NCI-H1105 (cell line): ENCODE measurements at places on chromosomes 16 and 17.
A peak's percentile ranks its signal among the peaks of the same experiment; 100 is the strongest.

- DNase-seq, result no peak
These were observed 3.7 kb upstream of the RAB40C start for GRCh38 chr16:586047-586644.

- DNase-seq, result no peak
These were observed 1.7 kb downstream of the ABAT start for GRCh38 chr16:8676160-8676547.

- DNase-seq, result peak; percentile 70
These were observed 16.6 kb downstream of the COPRS start for GRCh38 chr17:31842195-31843069.

- no peak for DNase-seq
These were observed 16.4 kb downstream of the CLEC19A start for GRCh38 chr16:19301931-19302330.

DNA sequence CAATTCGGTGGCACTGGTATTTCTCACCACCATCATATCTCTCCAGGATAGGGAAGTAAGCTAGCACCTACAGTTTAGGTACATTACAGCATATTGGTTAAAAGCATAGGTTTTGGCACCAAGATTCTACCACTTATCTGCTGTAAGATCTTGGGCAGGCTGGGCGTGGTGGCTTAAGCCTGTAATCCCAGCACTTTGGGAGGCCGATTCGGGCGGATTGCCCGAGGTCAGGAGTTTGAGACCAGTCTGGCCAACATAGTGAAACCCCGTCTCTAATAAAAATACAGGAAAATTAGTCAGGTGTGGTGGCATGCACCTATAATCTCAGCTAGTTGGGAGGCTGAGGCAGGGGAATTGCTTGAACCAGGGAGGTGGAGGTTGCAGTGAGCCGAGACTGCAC is 51.4 kb downstream of the GPATCH8 start:
- no peak for DNase-seq

- no peak for DNase-seq
These were observed 119.6 kb upstream of the HAS3 start for GRCh38 chr16:68985855-68986254.

- no peak for DNase-seq
These were observed 77.4 kb downstream of the SPECC1 start for GRCh38 chr17:20086416-20087076.

GRCh38 chr17:1008008-1008761 is 11.3 kb downstream of the TIMM22 start:
- DNase-seq, result no peak

DNA sequence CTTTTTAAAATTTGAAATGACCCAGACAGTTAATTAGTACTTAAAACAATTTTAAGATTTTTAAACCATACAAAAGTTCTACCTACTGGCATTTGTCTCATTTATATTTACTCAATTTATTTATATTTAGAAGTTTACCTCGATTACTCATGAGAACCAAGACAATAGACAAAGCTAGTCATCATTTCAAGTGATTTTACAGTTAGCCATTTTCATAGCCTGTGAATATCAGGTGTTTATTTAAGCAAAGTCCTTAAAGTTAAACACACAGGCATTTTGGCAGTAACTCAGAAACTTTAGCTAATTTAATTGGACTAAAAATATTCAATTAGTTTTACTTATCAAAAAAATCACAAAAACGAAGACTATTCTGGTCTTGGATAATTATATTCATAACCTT is 101.6 kb upstream of the KIF2B start:
- no peak for DNase-seq

DNA sequence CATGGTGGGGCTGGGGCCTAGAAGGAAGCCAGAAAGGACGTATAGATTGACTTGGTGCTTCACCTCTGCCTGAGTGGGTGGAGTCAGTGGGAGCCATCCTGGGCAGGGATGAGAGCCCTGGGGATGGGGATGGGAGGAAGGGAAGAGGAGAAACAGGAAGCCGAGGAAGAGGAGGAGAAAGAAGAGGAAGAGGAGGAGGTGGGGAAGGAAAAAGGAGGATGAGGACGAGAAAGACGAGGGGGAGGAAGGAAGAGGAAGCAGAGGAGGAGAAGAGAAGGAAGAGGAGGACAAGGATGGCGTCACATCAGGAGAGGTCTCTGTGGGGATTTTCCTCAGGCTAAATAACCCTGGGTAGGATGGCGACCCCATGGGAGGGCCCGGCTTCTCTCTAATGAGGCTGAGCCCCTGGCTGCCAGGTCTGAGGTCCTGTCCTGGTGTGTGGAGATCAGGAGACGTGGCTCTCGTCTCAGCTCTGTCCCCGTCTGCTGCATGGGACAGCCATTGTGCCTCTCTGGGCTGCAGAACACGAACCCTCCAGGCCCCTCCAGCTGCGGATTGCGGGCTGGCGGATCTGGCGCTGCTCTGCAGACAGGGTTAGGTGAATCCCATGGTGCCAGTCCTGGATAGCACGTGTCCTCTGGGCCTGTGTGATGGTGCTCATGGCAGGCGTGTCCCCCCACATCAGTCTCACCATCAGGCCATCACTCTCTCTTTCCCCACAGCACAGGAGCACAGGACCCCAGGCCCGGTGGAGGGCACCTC is 35.5 kb upstream of the MTSS2 start:
- DNase-seq, result no peak

GRCh38 chr17:55265311-55266021 is 706 bp downstream of the HLF start:
- no peak for DNase-seq

- no peak for DNase-seq
These were observed 625.4 kb upstream of the SOX9 start for GRCh38 chr17:71495420-71495819.

DNA sequence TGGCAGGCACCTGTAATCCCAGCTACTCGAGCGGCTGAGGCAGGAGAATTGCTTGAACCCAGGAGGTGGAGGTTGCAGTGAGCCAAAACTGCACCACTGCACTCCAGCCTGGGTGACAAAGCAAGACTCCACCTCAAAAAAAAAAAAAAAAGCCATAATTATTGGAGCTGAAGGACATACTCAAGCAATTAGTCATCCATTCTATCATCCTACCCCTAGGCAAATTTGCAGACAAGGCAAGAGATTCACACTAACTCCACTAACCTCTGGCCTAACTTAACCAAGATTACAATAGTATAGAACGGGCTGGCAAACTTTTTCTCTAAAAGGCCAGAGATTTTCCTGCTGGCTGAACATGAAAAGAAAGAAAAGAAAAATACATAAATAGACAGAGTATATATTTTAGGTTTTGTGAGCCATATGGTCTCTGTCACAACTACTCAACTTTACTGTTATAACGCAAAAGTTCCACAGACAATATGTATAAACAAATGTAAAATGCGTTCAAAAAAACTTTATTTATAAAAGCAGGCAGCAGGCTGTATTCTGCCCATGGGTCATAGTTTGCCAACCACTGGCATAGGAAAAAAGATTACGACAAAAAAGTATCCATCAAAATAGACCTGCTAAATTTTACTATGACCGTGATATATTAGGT is 29.7 kb downstream of the BRIP1 start:
- no peak for DNase-seq

DNA sequence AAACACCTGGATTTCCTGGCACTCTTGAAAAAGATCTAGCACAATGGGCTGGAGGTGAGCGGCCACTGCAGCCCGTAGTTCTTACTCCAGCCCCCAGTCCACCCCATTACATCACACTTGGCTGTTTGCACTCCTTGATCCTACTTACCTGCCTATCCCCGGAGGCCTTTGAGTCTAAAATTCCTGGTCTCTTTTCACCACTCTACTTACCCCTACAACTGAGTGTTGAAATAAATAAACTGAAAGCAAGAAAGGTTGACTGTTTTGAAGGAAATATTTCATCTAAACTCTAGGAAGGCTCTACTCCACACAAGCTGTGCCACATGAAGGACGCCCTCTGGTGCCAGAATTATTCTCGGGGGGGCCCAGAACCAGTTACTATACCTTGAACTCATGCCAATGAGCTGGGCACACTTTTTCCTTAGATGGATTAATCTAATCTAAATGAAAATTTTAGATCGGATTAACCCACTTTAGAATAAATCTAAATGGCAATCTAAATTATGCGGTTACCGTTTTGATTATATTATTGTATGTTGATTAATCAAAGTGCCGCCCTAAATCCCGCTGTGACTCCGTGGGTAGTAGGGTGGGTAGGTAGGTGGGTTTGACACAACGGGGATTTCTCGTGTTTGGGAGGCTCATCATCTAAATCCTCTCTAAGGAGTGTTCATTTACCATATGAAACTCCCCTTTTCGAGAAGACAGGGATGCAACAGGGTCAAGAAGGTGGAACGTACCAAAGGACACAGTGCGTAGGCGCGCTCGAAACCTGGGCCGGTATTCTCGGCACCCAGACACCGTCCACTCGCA is 651 bp upstream of the EIF1 start:
- DNase-seq, result peak; percentile 33

GRCh38 chr17:5571281-5571680 is 13.0 kb downstream of the NLRP1 start:
- DNase-seq, result no peak

GRCh38 chr17:54666559-54666958 is 234.1 kb upstream of the TOM1L1 start:
- DNase-seq, result no peak

GRCh38 chr16:5639531-5639930 is 541.9 kb upstream of the EEF2KMT start:
- DNase-seq, result no peak

- DNase-seq, result no peak
These were observed 135.4 kb upstream of the CHMP6 start for GRCh38 chr17:80855948-80856862.

DNA sequence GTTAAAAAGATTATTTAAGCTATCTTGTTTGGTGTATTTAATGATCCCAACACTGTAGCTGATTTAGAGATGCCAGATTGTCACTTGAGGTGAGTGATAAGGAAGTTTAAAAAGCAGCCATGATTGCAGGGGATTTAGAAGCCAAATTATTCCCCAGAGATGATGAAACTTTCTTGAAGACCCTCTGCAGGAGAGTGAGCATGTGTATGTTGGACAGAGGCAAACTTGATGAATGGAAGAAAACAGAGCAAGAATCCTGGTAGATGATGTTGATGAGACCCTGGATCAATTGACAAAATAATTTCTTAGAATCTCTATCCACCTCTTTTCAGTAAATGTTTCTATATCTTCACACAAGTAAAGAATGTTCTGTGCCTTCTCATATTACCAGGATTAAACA is 14.4 kb upstream of the ADAMTS18 start:
- DNase-seq, result no peak

GRCh38 chr16:4787627-4788482 is at the start of gene SEPTIN12:
Gene SEPTIN12, minus strand, starts transcription at chr16:4788345. Its CDS starts 700 bp downstream, at chr16:4787645.
- DNase-seq, result no peak

DNA sequence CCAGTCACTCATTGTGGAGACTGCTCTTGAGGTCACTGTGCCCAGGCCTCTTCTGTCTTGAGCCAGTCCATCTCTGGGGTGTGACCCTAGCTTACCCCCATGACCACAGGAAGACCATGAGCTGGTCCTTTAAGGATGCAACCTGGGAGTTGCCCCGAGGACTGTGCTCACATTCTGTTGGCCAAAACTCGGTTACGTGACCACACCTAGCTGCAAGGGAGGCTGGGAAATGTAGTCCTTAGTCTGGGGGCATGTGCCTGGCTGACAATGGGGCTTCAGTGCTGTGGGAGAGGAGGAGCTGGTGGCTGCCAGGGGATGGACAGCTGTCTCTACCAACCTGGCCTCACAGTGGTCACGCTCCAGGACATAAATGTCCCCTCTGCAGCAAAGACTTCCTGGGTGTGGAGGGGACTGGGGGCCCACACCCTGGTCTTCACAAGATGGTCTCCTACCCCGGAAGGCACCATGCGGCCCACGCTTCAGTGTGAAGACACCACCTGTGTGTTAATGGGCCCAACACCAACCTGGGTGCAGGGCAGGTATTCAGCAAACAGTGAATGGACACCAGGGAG is 55.4 kb downstream of the JPH3 start:
- no peak for DNase-seq

DNA sequence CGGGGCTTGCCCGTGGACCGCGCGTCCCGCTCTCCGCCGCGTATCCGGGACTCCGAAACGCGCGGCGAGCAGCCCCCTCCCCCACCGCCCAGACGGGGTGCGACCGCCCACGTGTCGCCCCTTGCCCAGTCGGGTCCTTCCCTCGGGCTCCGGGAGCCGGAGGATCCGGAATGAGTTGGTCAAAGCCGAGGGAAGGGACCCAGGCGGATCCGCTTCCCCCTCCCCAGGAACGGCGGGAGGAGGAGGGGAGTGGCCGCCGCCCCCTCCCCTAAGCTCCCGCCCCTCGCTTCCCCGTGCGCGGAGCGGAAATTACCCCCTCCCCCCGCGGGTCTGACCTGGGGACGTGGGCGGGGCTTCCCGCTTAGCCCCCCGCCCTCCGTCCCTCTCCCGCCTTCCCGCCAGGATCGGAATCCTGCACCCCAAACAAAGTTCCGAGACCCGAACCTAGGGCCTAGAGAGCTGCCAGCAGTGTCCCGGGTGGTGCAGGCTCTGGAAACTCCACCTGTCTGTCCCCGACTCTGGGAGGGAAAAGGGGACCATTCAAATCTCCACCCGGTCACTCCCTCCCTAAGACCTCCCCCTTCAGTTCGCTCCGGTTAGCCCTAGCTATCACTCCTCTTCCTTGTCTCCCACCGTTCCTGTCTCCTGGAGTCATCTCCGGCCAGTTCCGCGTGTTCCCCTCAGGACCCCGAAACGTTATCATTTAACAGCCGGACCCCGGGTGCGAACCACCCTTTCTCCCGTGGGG is 1.0 kb upstream of the IGF2BP1 start:
- peak; percentile 30 for DNase-seq

DNA sequence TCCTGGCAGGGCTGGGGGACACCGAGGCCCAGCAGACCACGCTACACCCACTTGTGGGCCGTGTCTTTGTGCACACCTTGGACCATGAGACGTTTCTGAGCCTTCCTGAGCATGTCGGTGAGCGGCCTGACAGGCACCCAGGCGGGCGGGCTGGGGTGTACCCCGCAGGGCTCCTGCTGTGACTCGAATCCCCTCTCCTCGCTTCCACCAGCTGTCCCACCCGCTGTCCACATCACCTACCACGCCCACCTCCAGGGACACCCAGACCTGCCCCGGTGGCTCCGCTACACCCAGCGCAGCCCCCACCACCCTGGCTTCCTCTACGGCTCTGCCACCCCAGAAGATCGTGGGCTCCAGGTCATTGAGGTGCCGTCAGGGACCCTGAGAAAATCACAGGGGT is 1.6 kb downstream of the SGCA start:
- no peak for DNase-seq

GRCh38 chr17:70810609-70811008 is 641.3 kb downstream of the KCNJ2 start:
- DNase-seq, result no peak

GRCh38 chr16:25065899-25066298 is 45.6 kb upstream of the LCMT1 start:
- DNase-seq, result no peak
